ENCODE measurements at places on chromosomes 7 and 10.
A peak's percentile ranks its signal among the peaks of the same experiment; 100 is the strongest.

GRCh38 chr7:150824379-150825177 lies 24.0 kb downstream of the TMEM176A start:
- H3K36me3 ChIP-seq, result no peaks in the 10 kb centered on the region
- no peak overlapping the region for H3K4me3 ChIP-seq
- H3K27ac ChIP-seq, result no peak overlapping the region

GRCh38 chr7:124566583-124566982 lies 199.0 kb downstream of the GPR37 start:
- H3K36me3 ChIP-seq, result no peaks in the 10 kb centered on the region
- H3K4me3 ChIP-seq, result no peak overlapping the region
- peak overlapping the region; percentile 3 for H3K27ac ChIP-seq
- DNase-seq, result peak; percentile 14
- H3K4me1 ChIP-seq, result no peaks in the 10 kb centered on the region
- no peaks in the 10 kb centered on the region for H3K27me3 ChIP-seq

- H3K4me1 ChIP-seq, result peaks cover 2% of the 10 kb centered on the region
- H3K27ac ChIP-seq, result no peak overlapping the region
- DNase-seq, result no peak
- H3K27me3 ChIP-seq, result no peaks in the 10 kb centered on the region
- no peak overlapping the region for H3K4me3 ChIP-seq
Measured at GRCh38 chr10:21304608-21305007, 220.9 kb downstream of the SKIDA1 start.

GRCh38 chr10:116026315-116026714 lies 246.7 kb downstream of the GFRA1 start:
- H3K4me3 ChIP-seq, result no peak overlapping the region
- no peaks in the 10 kb centered on the region for H3K4me1 ChIP-seq
- H3K27ac ChIP-seq, result no peak overlapping the region
- H3K27me3 ChIP-seq, result no peaks in the 10 kb centered on the region
- no peak for DNase-seq
- no peaks in the 10 kb centered on the region for H3K36me3 ChIP-seq

All from neuronal stem cell (in vitro differentiated cells).